ENCODE measurements at places on chromosomes 6 and 20. TPM values are rescaled to one million over a fixed set of nuclear protein-coding genes. Genes with fewer than 3 reads are reported as not detected.

DNA sequence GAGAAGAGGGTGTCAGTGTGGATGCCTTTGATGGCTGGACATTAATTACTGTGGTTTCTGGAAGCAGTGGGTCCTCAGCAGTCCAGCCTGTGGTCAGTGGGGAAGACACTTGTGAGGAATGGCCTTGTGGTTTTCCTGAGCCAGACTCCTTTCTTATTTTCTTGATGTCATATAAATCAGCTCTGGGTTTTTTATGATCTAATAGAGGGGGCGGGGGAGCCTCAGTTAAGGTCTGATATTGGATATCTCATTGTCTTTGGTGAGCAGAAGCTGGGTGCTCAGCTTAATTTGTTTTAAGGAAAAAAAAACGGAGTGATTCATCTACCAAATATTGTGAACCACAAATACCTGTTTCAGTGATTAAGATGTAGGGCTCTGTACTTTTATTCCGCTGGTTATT, 62.1 kb downstream of the OTOR start:
- no peak for DNase-seq

HLA-DRB5 gene
- not detected for total RNA-seq

DNA sequence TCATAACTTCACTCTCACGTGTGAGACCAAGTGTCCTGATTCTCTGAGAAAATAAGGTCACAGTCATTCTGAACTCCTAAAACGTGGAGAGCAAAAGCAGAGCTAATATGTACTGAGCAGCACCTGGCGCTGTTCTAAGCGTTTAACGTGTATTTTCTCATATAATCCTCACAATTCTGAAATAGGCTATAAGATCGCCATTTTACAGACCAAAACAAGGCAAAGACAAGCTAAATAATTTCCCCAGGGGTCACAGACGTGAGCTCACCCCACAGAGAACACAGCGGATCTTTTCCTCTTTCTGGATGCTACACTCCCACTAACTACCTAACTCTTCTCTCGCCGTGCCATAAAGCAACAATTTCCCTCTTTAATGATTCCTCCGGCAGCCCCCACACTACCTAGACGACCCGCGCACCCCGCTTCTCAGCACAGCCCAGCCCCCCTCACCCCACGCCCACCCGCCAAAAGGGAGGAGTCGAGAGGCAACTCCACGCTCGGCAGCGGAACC, 636 bp downstream of the SUPT3H start:
- DNase-seq: no peak

DNA sequence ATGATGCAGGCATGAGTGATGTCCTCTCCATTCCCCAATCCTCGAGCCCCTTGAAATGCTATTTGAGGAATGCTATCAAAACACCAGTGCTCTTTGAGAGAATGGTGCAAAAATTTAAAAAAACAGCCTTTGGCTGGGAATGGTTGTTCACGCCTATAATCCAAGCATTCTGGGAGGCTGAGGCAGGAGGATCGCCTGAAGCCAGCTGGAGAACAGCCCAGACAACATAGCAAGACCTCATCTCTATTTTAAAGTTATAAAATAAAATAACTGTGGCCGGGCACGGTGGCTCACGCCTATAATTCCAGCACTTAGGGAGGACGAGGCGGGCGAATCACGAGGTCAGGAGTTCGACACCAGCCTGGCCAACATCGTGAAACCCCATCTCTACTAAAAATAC, 4.2 kb upstream of the VARS1 start:
- no peak for DNase-seq

- no peak for DNase-seq
Observed at GRCh38 chr6:82086944-82087343, 160.6 kb downstream of the IBTK start.

C2 gene
- total RNA-seq: not detected

OGFRL1 gene
- total RNA-seq: 21.4 TPM

- DNase-seq: no peak
Observed at GRCh38 chr20:41011551-41012067, 17.0 kb upstream of the TOP1 start.

DNA sequence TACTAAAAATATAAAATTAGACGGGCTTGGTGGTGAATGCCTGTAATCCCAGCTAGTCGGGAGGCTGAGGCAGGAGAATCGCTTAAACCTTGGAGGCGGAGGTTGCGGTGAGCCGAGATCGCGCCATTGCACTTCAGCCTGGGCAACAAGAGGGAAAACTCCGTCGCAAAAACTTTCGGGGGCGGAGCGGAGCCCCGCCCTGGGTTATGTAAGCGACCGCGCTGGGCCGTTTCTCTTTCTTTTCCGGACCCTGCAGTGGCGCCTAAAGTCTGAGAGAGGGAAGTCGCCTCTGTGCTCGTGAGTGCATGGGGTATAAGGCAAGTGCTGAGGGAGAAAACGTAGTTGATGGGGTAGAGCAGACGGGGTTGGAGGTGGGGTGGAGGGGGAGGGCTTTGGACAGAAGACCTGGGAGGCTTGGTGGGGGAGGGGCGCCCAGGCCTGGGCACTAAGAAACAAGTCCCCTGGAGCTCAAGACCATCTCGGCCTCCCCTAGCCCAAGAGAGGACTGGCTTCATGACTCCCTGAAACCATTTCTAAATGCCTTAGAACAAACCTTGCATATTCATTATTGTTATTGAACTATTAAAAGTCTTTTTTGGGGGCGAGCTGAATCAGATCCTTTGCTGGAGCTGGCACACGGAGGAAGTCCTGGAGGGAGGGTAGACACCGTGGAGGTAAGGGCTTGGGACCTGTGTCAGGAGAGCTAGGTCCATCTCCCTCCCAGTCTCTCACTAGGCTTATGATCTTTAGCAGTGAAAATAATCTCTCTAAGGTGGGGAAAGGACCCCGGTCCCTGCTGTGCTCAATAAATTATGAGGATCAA, 2.7 kb upstream of the MICA start:
- DNase-seq: no peak

GRCh38 chr6:38110481-38110971, 291.0 kb downstream of the ZFAND3 start:
- DNase-seq: no peak

DNA sequence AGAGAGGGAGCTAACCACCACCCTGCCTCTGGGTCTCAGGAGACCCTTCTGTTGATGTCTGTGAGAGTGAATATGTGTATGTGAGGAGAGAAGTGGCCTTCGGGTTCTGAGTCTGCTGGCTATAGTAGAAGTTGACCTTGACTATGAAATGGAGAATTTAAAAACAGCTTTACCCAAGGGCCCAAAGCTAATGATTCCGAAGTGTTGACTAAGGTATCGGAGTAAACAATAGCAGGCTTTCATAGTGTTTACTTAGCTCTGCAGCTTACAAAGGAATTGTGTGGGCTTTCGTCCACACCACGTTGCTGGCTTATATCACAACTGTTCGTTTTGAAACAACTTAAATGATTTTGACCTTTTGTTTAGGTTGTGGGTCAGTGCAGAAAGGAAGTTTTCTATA, 126.5 kb upstream of the JAG1 start:
- DNase-seq: no peak

- no peak for DNase-seq
Observed at GRCh38 chr6:51292659-51293058, 474.0 kb downstream of the TFAP2B start.

CDH26 gene
- total RNA-seq: 0.76 TPM

- DNase-seq: no peak
Observed at GRCh38 chr6:106145144-106145543, 59.0 kb downstream of the PRDM1 start.

GRCh38 chr20:3797592-3798372, 1.7 kb downstream of the CDC25B start:
- DNase-seq: no peak

GRCh38 chr6:135254471-135254870, 73.4 kb downstream of the MYB start:
- no peak for DNase-seq

GRCh38 chr6:68756454-68757375, 121.6 kb downstream of the ADGRB3 start:
- no peak for DNase-seq

All from glutamatergic neuron (in vitro differentiated cells).